NCI-H510A treated with DMSO at 0.1 percent for 48 hours (cell line): ENCODE measurements at places on chromosomes 12 and 14.

GRCh38 chr12:66242311-66242710 lies 53.3 kb downstream of the IRAK3 start:
- no peak for DNase-seq

- DNase-seq, result no peak
Observed at GRCh38 chr14:104948736-104949031, 24.0 kb downstream of the PLD4 start.

DNA sequence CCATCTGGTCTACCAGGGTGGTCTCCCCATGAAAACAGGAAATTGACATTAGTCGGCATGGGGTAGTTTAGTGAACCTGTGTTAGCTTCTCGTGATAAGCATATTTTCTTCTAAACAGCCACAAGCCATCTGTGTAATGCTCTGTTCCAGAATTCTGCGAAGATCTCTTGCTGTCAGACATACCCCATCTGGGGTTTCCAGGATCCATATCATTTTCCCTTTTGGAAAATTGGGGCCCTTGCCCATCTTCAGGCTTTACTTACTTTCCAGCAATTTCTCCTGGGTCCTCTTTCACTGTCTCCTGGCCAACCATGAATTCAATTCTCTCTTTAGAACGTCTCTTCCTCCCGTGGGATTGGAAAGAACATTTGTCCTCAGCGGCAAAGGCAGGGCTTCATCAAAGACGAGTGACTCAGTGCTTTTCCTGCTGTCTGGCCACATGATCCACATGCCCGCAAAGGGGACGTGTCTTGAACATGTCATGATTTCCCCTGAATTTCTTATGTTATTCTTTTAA lies 21.4 kb upstream of the NCOR2 start:
- no peak for DNase-seq

DNA sequence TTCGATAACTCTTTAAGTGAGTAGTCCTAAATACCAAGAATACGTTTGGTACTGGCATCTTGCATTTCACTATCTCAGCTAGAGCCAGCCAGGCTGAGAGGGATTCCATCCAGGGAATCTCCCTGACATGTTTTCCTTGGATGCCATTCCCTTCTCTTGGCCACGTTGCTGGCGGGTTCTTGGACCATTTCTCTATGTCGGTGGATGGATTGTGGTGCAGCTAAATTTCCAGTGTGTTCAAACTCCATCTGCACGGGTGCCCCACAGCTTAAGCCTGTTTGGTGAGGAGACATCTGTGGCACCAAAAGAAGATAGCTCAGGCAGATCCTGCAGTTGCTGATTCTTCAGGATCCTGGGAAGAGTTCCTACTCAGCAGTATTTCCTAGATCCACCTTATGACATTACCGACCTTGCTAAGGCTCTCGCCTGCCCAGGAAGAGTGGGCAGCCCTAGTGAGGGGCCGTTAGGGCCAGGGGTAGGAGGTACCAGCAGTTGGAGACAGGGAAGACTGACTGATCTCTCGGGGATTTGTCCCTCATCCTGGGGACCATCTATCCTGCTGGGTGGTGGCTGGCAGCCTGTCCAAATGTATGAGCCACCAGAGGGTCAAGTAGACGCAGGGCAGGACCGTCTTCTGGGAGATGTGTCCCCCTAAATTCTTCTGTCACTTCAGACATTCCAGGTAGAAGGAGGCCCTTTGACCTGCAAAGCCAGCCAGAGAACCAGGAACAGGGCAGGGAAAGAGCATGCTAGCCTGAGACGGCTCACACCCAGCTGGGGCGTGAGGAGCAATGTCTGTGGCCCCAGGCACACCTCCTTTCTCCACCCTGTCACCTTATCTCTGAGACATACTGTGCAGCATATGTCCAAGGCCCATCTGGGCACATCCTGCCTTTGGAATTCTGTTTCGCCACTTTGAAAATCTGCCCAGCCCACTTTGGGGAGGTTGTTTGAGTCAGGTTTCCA lies 72.6 kb upstream of the CAPRIN2 start:
- DNase-seq, result no peak

- DNase-seq, result no peak
Observed at GRCh38 chr14:33444136-33444535, 505.5 kb downstream of the NPAS3 start.
